Mesothelial cell of epicardium (in vitro differentiated cells): ENCODE measurements at places on chromosomes 12 and 14. TPM values are rescaled to one million over a fixed set of nuclear protein-coding genes. Genes with fewer than 3 reads are reported as not detected.

The SCNN1A gene
- 20.1 to 21.5 TPM (median 20.3 TPM) in 3 replicates for total RNA-seq

DNA sequence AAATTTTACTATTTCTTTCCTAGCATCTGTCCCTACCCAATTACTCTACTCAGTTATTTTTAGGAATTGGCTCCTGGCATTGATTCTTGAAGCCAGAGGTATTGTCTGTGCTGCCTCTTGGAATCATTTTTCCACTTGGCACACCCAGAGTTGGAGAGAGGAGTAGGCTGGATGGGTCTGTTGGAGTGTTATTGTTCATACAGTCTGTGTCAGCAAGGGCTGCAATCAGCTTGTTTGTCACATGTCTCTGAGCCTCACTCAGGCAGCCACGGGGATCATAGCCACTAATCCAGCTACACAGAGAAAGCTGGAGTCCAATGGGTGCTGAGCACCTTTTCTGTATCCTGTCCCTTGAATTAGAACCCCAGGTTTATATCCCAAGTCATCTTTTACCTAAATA is 176.0 kb upstream of the DYRK2 start:
- no peak for DNase-seq

The SIX6 gene
- not detected in 3 replicates for total RNA-seq

- no peak for DNase-seq
Measured at GRCh38 chr14:24224618-24225071, 7.5 kb downstream of the NEDD8 start.

The ADAM20 gene
- 1.1 to 1.4 TPM (median 1.1 TPM) in 3 replicates for total RNA-seq

DNA sequence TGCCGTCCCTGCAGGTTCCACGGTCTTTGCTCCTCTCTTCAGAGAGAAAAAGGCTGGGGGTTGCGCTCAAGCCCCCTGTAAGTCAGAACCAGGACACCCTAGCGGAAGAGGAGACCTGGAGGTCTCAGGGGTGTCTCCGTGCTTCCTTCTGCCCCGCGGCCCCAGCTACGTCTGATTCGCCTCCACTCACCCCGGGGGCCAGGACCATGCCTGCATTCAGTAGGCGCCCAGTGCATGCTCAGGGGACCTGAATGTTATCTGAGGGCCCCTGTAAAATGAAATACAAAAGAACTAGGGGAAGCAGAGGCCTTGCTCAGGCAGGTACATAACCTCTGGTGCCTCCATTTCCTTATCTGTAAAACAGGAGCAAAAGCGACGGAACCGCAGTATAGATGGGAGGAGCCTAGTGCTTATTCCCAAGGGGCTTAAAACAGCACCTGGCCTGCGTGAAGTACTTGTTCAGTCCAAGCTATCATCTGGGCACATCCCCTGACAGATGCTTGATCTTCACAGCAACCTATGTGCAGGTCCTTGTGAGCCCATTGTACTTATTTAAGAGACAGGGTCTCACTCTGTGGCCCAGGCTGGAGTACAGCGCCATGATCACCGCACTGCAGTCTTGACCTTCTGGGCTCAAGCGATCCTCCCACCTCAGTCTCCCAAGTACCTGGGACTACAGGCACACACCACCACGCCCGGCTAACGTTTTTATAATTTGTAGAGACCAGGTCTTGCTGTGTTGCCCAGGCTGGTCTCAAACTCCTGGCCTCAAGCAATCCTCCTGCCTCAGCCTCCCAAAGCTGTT is 110.3 kb upstream of the NCOR2 start:
- DNase-seq, result no peak

DNA sequence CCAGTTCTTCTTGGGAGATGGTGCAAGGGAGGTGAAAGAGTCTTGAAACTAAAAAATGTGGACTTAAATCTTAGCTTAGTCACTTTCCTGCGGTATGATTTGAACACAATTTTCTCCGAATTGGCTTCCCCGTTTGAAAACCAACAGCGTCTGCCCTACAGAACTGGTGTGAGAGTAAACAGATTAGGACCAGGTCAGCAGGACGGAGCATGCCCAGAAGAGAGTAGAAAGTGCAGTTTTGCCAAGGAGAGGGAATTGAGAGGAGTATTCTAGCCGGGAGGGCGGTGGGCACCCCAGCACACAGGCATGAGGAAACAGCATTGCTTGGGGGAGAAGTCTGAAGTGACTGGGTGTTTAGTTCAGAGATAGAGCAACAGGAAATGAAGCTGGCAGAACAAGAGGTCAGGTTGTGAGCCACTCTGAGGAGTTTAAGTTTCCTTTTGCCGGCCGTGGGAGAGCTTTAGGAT is 927.1 kb downstream of the VRK1 start:
- DNase-seq, result no peak

DNA sequence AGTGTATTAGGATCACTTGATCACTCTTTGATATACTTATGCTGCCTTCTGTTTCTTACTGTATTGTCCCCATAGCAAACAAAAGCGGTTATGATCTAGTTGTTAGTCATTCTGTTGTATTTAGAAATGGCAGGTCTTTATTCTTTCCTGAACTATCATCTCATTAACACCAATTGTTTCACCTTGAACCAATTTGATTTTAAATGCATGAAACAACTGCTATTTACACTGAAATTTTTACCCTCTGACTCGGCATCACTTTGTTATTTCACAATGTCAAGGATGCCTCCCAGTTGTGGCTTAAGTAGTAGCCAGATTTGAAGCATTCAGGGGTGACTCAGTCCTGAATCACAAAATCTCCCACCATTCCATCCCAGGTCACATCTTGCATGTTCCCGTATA is 303.5 kb downstream of the EGLN3 start:
- no peak for DNase-seq

GRCh38 chr14:68195126-68195525 is 375.5 kb downstream of the RAD51B start:
- no peak for DNase-seq

The DCD gene
- total RNA-seq, result not detected in 3 replicates

- no peak for DNase-seq
Measured at GRCh38 chr12:40907115-40907527, 214.9 kb downstream of the CNTN1 start.

DNA sequence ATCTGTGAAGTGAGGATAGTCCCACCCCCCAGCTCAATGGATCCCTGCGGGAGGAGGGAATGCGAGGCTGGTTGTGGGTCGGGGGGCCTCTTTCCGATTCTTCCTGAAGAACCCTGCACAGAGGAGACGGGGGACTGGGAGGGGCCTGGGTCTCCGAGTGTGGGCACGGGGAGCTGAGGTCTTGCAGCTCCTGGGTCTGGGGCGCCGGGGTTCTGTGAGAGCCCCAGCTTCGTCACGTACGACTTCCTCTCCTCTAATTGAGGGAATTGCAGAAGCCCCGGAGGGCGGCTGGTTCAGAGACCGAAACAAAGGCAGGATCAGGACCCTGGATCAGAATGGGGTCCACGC is 66.6 kb downstream of the DIO3 start:
- peak; percentile 35 for DNase-seq

- no peak for DNase-seq
Measured at GRCh38 chr12:24681570-24681969, 267.3 kb downstream of the BCAT1 start.

- DNase-seq, result no peak
Measured at GRCh38 chr12:66905201-66905600, 226.3 kb upstream of the GRIP1 start.

- DNase-seq, result no peak
Measured at GRCh38 chr12:127893895-127894609, 372.9 kb upstream of the TMEM132C start.

DNA sequence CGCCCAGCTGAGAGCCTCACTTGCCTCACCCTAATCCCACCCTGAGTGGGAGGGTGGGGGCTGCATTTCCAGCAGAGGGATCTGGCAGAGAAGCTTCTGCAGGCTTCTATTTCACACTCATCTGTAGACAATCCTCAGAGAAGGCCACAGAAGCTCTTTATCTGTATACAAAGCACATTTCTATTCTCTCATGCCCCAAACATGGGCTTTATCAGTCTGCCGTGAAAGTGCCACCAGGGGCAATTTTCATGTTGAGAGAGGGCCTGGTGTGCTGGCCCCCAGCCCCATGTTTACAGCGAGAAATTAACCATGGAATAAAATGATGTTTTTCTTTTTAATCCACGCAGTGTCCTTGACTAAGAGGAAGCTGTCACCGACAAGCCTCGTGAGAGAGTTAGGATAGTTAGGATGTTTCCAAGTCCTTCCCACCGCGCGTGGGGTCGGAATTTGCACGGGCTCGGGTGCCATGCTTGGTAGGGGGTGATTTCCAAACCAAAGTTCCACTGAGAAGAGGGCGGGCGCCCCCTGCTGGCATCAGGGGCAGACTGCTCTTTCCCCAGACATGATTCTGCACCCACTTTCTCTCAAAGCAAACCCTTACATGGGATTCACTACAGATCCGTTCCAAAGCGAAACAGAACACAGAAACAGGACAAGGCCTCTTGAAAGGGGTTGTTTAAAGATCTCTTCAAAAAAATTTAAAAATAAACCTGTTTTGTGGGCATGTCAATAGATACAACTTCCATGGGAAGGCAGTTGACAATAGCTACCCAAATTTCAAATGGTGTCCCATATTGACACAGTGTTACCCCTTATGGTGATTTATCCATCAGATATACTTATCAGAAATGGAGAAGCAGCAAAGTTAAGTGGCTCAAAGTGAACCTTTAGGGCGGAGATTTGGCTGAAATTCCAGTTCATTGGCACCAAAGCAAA is 19.4 kb downstream of the BDKRB1 start:
- peak; percentile 73 for DNase-seq

DNA sequence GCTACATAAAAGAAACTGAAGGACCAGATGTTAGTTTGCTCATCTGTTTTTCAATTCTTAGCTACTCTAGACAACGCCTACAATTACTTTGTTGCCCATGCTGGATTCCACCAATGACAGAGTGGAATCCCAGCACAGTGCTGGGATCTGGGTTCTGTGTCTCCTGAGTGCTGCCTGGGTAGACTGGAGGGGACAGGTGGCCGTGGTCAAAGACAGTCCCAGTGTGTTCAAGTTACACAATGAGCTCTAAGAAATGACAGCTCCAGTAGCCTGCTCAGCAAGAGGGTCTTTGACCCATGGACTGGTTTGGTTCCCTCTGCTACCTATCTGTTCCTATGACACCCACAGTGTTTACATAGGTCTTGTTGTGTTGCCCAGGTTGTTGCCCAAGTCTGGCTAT is 38.5 kb downstream of the C2CD5 start:
- DNase-seq, result no peak

DNA sequence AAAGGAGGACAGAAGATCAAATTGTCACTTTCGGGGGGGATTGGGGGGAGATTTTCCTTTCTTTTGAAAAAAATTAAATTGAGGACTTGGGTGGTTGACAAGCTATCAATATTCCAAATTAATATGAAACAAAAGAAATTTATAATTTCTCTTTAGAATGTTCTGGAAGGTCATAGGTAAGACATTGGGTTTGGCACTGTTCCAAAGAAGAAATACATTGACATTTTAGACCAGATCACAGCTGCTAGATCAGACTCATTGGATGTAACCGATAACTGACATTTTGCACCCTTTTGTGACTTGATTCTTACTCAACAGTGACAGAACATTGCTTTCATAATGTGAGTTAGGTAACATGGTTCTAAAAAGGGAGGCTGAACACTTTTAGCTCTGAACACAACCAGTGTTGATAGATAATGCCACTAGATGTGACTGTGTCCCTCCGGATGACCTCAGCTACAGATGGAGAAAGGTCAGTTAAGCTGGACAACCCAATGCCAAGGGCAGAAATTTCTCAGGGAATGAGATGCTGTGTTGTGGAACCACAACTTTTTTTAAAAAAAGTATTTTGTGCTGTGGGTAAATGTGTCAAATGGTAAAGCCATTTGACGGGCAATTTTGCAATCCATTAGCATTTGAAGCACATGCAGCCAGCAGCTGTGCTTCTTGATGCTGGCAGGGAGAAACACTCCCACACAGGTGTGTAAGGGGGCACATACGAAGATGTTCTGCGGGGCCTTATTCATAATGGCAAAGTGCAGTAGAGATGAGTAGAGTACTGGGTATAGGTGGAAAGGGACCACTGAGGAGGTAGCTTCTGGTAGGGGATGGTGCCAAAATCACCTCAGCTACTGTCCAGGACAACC is 62.9 kb downstream of the RFX4 start:
- no peak for DNase-seq

DNA sequence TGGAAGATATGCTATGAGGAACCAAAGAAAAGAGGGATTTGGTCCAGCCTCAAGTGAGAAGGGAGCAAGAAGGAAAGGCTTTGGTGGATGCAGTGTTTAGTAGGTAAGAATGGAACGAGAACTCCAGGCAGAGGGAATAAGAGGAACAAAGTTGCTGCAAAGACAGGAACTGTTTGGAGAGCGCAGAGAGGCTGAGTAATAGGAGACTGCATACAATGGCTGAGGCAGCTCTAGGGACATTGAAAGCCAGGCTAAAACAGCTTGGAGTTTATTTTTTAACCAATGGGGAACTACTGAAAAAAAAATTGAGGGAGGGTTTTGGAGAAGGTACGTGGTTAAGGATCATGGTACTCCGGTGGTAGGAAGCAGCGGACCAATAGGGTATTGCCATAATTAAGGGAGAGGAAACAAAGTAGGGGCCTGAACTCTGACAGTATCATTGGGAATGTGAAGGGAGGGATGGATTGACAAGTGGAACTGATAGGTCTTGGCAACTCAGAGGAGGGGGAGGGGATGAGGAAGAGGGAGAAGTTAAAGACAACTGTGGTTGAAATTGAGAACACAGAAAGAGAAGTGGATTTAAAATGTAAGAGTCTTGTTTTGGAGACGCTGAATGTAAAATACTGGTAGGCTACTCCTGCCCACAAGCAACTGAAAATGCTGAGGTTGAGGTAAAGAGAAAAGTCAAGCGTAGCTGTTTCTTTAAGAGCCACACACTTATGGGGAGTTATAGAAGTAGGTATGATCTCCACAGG is 4.8 kb downstream of the ASCL4 start:
- no peak for DNase-seq

DNA sequence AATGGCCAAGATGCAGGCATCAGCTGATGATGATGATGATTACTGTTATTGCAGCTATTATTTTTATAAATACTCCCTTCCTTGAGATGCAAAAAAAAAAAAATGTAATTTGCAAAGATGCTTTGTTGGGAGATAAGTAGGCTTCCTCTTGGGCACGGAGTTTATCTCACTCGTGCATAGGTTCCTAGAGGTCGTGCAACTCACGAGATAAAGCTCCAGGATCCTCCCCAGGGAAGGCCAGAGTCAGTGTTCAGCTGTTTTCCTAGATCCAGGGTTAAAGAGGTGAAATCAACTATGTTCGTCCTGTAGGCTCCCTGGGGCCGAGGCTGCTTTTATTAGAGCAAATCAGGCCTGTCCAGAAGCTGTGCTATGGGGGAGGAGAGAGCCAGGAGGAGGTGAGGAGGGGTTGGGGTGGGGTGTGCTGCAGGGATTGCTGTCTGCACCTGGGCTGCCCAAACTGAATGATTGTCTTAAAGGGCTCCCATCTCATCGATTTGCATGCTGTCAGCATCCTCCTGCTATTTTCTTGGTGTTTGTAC is 270.3 kb downstream of the NRXN3 start:
- no peak for DNase-seq

The RPL10L gene
- not detected in 3 replicates for total RNA-seq

The CMA1 gene
- total RNA-seq, result not detected in 3 replicates
